ENCODE measurements at places on chromosomes 4 and X. TPM values are rescaled to one million over a fixed set of nuclear protein-coding genes. Genes with fewer than 3 reads are reported as not detected.

PALLD gene
- total RNA-seq, result 72.1 TPM

TRIML2 gene
- total RNA-seq, result 0.20 TPM

SAGE1 gene
- not detected for total RNA-seq

CHIC2 gene
- total RNA-seq, result 13.5 TPM

EPHA5 gene
- 0.13 TPM for total RNA-seq

SASH3 gene
- 2.9 TPM for total RNA-seq

TENM3 gene
- 0.32 TPM for total RNA-seq

USP17L25 gene
- total RNA-seq, result not detected

STAP1 gene
- total RNA-seq, result 0.52 TPM

MAGEC1 gene
- total RNA-seq, result not detected

VCX gene
- not detected for total RNA-seq

GRCh38 chr4:136680271-136680670, 852.0 kb downstream of the PCDH18 start:
- no peak for DNase-seq

DNA sequence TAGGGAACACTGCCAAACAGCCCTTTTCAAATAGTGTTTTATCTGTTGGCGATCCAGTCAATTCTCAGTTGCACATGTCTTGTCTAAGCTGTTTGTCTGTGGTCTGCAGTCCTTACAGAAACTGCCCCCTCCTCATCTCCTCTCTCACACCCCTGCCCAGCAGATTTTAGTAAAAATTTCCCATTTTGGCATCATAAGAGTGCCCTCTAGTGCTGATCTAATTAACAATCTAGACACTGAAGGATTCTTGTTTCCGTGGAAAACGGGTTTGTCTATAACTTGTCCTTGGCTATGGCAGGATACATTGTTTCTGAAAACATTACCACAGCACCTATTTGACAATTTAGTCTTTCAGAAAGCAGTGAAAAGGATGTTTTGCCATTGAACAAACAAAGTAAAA, 227.2 kb upstream of the MBNL3 start:
- no peak for DNase-seq

GRCh38 chr4:73703320-73703719, 37.0 kb upstream of the CXCL8 start:
- no peak for DNase-seq

DNA sequence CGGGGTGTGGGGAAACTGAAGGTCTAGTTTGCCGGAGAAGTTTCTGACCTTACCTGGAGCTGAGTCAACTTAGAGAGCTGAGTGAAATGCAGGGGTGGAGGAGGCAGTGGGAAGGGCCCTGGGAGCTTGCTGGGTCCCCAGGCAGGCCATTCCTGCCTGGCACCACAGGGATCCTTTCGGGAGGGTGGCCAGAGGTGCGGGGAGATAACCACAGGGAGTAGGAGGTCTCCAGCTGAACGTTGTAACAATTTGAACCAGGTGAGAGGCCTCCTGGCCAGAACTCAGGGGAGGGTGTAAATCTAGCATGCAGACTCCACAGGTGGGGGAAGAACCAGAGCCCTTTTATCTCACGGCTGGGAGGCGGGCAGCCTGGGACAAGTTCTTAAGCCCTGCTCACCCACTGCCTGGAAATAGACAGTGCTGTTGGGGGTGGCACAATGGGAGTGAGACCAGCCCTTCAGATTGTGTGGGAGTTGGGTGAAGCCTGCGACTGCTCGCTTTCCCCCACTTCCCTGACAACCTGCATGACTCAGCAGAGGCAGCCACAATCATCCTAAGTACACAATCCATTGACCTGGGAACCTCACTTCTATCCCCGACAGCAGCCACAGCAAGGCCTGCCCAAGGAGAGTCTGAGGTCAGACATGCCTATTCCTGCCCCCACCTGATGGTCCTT, 247.4 kb downstream of the ADGRA3 start:
- DNase-seq, result no peak

- DNase-seq, result no peak
Observed at GRCh38 chr4:113145519-113146291, 96.3 kb downstream of the ANK2 start.

DNA sequence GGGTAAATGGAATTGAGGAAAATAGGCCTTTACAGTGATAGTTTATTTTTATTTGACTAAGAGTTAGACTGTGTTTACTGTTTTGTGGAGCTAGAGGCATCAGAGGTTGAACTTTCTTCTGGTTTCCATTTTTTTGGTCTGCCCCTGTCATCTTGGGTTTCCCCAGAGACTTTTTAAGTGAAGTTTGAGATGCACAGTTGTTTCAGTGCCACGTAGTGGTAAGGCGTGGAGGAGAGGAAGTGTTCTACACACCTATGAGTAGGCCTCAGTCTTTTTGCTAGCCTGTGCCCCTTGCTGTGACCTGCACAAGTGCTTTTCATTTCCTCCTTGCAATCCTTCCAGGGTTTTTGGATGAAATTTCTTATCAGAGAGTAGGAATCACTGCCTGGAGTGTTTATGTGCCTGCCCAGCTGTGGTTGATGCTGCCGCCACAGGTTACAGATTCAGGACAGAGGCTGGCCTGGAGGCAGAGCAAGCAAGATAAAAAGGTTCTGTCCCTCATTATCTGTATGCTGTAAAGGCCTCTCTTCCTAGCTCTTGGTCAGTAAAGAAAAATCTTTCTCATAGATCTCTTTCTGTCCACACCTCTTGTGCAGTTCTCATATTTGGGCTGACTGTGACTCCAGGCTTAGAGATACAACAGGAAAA, 12.5 kb upstream of the HSFX4 start:
- no peak for DNase-seq

- no peak for DNase-seq
Observed at GRCh38 chr4:129429581-129430320, 333.8 kb downstream of the C4orf33 start.

DNA sequence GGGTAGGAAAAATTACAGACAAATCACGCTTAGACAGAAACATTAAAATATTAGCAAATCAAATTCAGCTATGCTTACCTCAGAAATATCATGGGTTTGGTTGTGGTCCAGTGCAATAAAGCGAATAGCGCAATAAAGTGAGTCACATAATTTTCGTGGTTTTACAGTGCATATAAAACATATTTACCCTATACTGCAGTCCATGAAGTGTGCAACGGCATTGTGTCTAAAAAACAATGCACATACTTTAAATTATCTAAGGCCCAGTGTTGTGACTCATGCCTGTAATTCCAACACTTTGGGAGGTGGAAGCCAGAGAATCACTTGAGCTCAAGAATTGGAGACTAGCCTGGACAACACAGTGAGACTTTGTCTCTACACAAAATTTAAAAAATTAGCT, 195.7 kb upstream of the IL1RAPL1 start:
- DNase-seq, result no peak

DNA sequence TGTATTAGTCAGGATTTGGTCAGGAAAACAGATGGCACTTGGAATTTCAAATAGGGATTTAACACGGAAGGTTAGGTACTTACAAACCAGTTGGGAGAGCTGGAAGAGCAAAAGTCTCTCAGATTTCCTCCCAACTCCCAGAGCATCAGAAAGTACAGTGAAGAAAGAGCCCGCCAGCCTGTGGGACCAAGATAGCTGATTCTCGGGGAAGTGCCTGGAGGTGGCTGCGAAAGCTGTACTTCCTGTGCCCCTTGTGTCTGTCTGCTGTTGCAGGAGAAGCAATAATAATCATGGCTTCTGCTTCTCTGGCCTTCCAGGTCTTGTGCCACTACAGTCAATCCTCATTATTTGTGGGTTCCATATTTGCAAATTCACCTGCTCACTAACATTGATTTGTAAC, 221.0 kb upstream of the BCOR start:
- no peak for DNase-seq

DNA sequence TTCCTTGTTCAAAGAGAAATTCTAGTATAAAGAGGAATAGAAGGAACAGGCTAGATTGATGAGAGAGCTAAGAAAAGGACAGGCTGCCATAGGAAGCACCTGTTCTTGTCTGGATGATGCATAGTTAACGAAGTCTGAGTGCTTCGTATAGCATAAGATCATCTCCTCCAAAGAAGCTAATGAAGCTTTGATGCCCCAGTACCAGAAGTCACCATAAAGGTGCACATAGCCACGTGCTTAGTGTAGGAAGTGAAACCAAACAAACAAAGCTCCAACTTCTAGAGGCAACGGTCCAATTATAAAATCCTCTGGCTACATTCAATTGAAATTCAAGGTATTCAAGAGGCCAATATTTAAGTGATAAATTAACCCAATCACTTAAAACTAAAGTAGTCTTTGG, 31.0 kb downstream of the AFAP1 start:
- DNase-seq, result no peak

DNA sequence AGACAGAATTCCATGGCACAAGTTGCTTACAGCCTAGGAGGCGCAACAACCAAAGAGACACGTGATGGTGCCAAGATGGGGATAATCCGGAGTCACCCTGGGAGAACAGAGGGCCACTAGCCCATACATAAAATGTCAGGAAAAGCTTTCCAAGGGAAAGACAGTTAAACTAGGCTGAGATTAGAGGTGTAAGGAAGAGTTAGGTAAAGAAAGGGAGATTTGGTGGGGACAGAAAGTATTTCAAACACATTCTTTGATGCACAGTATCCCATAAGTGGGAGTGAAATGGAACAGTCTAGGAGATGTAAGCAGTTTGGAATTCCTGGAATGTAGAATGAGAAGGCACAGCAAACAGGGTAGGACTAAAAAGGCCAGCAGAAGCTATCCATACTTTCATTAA, 860.9 kb upstream of the LCORL start:
- DNase-seq, result no peak

- DNase-seq, result no peak
Observed at GRCh38 chr4:89266128-89266527, 41.5 kb downstream of the GPRIN3 start.

DNA sequence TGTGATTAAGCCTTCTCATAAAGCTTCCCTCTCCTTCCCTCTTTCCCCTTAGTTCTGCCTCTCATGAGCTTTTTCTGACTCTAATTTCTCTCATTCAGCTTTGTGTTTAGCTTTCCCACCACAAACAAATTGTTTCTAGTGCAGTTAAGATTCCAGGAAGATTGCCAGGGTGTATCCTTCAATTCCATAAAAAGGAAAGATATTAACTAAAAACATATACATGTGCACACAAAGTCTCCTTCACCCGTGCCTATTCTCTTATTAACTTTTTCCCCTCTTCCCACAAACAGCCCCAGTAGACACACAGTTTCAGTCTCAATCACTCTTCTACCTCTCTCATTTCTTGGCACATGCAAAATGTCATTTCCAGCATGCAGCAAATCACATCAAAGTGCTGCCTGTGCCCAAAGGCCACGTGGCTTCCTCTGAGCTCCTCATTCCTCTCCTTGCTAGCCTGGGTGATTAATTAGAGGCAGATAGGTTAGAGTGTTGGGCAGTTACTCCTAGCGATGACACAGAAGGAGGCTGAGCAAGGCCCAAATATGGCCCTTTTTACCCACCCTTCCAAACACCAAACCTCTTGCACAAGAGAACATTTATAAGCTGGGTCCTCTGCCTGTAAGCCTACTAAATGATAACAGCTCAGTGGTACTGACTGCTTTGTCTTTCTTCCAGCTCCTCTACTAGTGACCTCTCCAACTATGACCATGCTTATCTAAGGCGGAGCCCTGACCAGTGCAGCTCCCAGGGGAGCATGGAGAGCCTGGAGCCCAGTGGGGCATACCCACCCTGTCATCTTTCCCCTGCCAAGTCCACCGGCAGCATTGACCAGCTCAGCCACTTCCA, 159.6 kb downstream of the SOWAHB start:
- no peak for DNase-seq

DNA sequence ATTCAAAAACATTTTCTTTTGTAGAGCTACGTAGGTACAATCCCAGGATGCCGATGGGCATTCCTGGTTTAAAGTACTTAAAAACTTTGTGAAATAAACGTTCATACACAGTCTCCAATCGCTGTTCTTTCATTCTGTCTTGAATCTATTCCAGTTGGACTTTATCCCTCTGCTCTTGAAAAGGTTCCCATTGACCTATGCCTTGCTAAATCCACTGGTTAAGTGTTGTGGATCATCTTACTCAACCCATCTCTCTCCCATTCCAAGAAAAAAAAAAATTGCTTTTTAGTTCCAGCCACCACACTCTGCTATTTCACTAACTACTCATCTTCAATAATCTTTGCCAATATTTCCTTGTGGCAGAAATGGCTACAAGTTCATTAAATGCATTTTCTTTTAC, 542.3 kb upstream of the GRIA3 start:
- DNase-seq, result no peak
